T-cell (primary cell): ENCODE measurements at places on chromosomes 13 and 19.
A peak's percentile ranks its signal among the peaks of the same experiment; 100 is the strongest.

DNA sequence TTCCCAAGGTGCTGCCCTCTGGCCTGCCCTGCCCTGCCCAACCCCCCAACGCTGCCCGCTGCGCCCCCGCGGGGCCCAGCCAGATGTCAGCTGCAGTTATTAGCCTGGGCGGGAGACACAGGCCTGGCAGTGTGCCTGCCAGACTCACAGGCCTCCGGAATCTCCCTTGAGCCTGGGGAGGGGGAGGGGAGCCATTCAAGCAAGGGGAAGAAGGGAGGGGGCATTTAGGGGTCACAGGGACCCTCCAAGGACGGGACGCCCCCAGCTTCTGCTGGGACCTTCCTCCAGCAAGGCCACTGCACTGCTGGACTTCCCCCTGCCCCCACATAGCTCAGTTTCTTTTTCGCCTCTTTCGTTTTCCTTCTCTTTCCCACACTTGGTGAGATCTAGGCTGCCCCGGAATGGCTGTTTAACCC, 2.6 kb upstream of the JUNB start:
- DNase-seq = peak; percentile 38

DNA sequence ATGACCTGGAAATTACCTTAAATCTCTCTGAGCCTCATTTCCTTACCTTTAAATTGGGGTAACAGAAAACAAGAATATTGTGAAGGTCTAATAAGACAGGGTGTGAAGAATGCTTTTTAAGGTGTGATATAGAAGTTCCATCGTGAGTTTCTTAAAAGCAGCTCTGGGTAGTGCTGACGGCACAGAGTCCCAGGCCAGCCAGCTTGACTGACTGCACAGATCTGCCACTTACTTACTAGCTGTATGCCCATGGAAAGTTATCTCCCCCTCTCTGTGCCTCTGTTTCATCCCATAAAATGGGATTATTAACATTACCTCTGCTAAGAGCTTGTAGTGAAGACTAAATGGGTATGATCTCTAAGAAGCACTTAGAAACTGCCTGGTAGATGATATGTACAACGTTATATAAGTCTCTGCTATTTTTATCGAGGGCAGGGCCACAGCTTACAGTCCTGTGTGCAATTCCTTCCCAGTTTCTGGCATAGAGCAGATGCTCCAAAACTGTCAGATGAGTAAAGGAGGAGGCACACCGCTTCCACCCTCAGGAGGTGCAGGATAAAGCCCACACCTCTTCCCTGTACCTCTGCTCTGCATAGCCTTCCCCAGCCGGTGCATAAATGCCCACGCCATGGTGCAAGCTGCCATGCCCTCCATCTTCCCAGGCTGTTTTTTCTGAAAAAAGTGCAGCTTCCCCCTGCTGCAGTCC, 99.6 kb downstream of the MBNL2 start:
- DNase-seq = no peak

DNA sequence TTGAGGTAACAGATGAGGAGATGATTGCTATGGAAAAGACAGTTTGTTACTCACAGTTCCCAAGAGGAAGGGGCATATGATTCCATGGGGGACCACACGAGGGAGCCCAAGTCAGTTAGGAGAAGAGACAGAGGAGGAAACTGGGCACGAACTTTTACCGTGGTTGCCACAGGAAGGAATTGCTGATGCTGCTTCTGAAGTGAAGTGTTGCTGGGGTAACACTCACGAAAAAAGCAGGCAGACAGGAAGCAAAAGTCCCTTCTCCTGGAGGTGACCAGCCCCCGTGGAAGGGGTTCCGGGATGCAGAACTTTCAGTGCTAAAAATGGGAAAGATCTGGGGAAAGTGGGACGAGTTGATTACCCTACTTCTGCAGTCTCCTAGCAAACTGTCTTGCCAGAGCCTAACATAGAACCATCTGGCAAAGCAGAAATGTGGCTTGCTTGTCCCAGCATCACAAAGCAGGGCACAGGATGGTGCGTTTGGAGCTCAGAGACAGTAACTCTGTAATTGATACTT, 35.4 kb upstream of the MAP3K10 start:
- no peak for DNase-seq

DNA sequence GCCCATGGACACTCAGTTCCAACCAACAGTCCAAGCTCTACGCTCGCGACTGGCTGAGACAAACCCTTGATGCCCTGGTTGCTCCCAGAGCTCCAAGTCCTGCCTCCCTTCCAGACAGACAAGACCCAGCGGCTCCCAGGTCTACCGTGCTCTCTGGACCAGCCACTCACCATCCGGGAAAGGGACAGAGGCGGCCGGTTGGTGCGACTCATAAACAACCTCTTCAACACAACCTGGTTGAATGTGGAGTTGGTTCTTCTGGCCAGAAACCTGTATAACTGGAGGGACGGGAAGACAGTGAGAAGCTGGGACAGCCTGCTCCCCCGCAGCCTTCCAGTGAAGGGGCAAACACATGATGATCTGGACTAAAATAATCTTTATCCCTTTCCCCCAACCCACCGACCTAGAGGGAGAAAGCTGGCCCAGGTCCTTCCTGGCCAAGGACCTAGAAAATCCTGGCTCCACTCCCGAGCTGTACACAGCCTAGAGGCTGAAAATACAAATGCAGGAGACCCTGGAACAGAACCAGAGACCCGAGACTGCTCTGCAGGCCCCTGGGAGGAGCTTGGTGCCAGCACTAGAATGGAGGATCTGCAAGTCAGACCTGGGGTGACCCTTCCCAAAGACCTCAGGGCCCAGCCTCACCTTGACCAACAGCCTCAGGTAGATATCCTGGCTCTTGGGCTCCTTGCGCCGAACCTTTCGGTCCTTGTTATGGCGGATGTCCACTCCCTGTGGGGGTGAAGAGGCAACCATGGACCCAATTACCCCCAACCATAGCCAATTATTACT, 1.6 kb downstream of the RPL18 start:
- DNase-seq = no peak

DNA sequence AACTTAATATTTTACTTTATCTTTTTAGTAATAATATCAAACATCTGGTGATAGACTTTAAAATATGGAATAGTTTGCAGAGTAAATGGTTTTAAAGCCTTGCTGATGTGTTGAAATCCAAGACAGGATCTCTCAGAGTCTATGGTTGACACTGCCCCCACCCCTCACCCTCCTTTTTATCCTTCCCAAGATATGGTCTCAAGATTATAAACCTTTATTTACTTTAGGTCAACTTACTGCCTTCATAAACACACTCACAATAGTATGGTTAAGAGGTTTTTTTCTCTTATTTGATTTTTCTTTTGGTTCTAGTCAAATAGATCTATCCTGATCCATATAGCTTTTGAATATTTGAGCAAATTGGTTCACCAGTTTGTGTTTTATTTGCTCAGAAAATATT, 39.0 kb downstream of the PAN3 start:
- no peak for DNase-seq

GRCh38 chr13:100610391-100611347, 22.1 kb upstream of the GGACT start:
- DNase-seq = no peak

DNA sequence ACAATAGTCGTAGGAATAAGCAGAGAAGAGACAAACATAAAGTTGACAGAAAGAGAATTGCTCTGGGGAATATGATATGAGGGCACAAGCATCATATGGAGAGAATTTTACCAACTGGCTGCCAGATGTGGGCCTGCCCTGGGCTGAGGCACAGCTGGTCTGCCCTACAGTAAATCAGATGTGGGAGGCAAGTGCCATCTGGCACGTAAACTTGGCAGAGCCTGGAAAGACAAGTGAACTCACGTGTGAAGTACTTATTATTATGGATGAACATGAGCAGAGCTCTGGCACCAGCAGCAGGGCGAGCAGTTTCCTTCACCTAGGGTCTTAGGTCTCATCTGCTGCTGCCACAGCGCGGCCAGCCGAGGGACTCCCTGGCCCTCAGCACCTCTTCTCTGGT, 20.6 kb downstream of the PCDH8 start:
- DNase-seq = no peak

DNA sequence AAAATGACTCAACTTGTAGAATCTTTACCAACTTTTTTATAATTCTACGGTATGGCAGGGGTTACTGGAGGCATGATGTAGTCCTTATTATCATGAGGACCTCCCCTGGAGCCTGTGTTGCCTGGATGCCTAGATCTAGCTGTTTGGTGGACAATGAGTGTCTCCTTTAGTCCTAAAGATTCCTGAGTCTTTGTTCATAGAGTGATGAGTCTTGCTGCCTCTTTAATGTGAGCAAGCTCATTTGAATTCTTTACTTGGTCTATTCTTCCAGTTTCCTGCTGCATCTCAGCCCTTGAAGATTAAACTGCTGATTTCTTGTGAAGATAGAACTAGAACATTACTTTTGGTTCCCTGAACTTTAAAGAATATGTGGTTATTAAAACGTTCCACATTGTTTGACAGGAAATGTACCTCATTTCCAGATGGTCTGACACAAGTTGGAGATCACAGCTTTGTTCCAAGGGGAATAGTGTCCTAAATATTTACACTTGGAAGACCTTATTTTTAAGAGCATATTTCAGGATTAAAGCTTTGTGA, 51.9 kb downstream of the SLAIN1 start:
- no peak for DNase-seq
